ENCODE measurements at places on chromosomes 7 and 10.
A peak's percentile ranks its signal among the peaks of the same experiment; 100 is the strongest.

- DNase-seq = no peak
These were observed 89.4 kb upstream of the MTPN start for GRCh38 chr7:136066304-136067143.

- no peak for DNase-seq
These were observed 128.2 kb downstream of the TAX1BP1 start for GRCh38 chr7:27868131-27868550.

GRCh38 chr10:86599729-86600128 is 54.6 kb upstream of the OPN4 start:
- DNase-seq = peak; percentile 29

DNA sequence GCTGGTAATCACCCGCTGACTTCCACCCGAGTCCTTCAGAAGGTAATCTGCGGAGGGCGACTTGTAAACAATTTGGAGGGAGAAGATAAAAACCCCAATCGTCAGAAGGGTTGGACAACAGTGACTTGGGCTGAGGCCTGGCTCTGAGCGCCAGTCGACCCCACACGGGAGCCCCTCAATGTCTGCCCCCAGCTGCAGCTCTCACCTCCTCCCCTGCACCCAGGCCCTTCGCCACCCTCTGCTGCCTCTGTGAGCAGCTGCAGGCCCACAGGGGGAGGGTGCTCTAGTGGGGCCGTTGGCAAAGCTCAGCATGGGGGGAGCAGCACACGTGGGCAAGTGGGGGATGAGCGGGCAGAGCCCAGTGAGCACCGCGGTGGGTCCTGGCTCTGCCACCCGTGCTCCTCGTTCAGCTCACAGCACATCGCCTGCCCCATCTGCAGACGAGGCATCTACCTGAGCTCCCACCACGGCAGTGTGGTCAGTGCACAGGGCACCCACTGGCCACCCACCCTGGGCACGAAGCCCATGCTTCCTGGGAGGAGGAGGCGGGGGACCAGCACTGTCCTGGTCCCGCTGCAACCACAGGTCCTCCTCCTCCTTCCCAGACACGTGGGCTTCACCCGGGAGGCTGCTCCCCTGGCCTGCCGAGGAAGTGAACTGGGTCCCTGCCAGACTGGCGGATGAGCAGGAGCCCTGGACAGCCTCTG is 280.5 kb downstream of the ELFN1 start:
- DNase-seq = no peak

GRCh38 chr7:108017776-108018151 is 14.8 kb upstream of the LAMB1 start:
- no peak for DNase-seq

DNA sequence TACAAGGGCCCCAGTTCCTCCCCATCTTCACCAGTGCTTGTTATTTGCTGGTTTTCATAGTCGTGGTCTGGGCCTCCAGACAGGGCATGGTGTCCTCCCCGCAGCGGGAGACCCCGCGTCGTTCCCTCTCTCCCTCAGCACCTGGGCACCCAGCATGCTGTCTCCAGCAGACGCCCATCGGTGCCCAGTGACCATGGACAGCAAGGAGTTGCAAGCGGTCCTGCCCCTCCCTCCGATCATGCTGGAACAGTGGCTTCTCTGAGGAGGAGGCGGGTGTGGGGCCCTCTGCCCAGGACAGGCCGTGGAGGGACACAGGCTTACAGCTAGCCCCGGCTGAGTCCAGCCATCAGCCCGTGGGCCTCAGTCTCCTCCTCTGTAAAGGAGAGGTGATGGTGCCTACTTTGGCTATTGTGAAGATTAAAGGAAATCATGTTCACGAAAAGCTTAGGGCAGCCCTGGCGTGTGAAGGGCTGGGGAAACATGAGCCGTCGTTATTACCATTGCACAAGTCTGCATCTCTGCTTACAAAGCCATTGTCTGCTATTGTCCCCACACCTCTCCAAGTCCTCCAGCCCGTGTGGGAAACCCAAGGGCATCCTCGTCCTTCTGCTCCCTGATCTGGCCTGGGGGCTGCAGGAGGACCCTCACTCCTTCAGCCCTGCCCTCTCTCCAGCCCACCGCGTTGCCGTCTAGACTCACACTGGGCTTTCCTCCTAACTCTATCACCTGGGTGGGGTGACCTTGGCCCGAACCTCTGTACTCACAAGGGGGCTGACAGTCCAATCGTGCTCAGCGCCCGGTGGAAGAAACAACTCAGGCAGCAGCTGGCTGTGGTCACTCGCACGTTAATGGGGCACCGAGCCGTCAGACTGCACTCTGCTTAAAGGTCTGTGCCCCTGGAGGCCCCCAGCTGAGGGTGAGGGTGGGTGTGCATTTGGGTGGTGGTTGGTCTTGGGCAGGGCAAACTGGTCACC is 29.9 kb downstream of the EN2 start:
- no peak for DNase-seq

DNA sequence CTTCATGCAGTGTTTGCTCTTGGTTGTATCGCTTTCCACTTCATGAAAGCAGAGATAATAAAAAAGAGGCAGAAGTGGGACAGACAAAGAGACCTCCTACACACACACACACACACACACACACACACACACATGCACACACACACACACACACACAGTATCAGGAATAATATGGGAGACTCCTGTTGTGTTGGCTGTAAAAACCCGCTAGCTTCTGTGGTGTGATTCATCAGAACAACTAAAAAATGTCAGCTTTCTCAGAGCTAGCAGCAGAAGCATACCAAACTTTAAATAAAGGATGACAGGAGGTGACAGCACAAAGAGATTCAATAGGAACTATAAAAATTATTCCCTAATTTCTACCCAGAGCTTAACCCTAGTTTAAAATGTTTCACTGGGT is 148.2 kb upstream of the LRRTM3 start:
- DNase-seq = no peak

- no peak for DNase-seq
These were observed 20.2 kb upstream of the SMC3 start for GRCh38 chr10:110547139-110547761.

GRCh38 chr7:57199252-57199651 is 67.0 kb upstream of the ZNF479 start:
- no peak for DNase-seq

DNA sequence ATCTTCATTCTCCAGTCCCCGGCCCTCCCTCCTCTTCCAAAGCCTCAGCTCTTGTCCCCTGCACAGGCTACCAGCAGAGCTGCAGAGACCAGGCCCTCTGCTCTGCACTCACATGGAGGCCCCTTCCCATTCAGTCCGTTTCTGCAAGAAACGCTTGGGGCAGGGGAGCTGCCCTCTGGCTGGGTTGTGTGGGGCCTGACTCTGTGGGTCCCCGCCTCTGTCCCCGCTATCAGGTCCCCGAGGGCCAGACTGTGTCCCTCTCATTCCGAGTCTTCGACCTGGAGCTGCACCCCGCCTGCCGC is 1.5 kb downstream of the PCOLCE start:
- no peak for DNase-seq

DNA sequence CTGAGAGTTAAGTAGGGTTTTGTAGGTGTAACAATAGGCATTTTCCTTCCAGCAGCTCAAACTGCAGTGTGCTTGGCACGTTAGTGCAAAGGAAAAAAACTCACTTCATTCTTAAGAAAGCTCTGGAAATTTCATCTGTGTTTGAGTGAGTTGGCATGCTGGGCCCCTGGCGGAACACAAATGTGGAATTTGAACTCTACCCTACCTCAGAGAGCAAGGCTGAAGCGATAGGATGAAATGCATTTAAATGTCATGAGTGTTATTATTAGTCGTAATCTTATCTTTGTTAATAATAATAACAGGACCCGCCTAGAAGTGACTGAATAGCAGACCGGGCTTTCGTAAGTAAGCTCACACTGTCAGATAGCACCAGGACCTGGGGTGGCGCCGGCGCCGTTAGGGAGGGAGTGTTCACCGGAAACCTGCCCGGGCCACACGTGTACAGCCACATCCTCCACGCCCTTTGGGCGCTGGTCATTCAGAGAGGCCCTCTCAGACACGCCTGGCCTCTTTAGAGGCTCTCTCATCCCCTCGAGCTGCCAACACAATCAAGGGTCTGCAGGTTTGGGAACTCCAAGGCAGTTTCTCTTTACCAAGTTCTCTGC is 63.5 kb downstream of the GRK5 start:
- DNase-seq = peak; percentile 78

All from activated CD8-positive, alpha-beta T cell treated with anti-CD3 and anti-CD28 coated beads for 36 hours (primary cell).